ENCODE measurements at places on chromosomes 11 and 22. TPM values are rescaled to one million over a fixed set of nuclear protein-coding genes. Genes with fewer than 3 reads are reported as not detected.
A peak's percentile ranks its signal among the peaks of the same experiment; 100 is the strongest.

DNA sequence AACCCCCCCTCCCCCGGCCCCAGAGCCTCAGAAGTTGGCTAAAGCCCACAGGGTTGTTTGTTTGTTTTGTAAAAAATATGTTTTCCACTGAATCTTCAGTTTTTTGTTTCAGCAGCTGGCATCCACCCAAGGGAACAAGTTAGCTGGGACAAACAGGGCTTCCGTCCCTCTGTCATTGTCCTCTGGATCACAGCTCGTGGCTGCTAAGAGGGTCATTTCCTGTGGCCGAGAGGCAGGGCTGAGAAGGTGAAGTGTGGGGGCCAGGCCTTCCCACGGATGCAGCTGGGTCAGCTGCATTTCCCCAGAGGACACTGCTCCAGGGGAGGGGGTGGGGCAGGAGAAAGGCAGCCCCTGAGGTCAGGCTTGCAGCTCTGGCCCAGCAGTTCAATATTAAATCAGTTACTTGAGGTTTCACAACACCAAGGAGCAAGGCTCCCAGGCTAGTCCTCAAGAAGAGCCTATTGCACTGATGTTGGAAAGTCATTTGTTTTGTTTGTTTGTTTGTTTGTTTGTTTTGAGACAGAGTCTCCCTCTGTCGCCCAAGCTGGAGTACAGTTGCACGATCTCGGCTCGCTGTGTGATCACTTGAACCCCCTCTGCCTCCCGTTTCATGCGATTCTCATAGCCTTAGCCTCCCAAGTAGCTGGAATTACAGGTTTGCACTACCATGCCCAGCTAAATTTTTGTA is 34.4 kb upstream of the SMTN start:
- no peak for DNase-seq

The FJX1 gene
- 0.09 TPM for total RNA-seq

The PITPNM1 gene
- 120 TPM for total RNA-seq

GRCh38 chr11:9535189-9535781 is 38.2 kb upstream of the WEE1 start:
- DNase-seq: peak; percentile 57

DNA sequence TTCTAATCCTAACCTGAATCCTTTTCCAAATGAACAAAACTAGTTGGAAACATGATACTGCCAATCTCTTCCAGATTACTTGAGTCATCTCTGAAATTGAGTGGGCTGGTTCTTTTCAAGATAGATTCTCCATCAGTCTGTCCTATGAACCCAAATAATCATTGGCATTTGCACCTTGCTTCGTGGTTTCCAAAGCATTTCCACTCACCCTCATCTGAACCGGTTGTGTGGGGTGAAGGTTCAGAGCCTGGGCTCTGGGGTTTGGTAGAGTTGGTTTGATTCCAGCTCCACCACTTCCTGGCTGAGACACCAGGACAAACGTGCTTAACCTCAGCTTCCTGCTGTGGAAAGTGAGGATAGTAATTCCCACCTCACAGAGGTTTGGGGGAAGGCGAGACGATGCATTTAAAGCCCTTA is 206.4 kb upstream of the E2F8 start:
- DNase-seq: no peak

The IL18BP gene
- 13.5 TPM for total RNA-seq

The KLHDC7B gene
- total RNA-seq: 3.3 TPM
